Stimulated activated CD4-positive, alpha-beta T cell treated with anti-CD3 and anti-CD28 coated beads, Interleukin-4, amount 100 ng/mL, for 24 hours (primary cell): ENCODE measurements at places on chromosomes 1 and 21.

GRCh38 chr1:232655028-232655745, 25.3 kb upstream of the SIPA1L2 start:
- DNase-seq = no peak

DNA sequence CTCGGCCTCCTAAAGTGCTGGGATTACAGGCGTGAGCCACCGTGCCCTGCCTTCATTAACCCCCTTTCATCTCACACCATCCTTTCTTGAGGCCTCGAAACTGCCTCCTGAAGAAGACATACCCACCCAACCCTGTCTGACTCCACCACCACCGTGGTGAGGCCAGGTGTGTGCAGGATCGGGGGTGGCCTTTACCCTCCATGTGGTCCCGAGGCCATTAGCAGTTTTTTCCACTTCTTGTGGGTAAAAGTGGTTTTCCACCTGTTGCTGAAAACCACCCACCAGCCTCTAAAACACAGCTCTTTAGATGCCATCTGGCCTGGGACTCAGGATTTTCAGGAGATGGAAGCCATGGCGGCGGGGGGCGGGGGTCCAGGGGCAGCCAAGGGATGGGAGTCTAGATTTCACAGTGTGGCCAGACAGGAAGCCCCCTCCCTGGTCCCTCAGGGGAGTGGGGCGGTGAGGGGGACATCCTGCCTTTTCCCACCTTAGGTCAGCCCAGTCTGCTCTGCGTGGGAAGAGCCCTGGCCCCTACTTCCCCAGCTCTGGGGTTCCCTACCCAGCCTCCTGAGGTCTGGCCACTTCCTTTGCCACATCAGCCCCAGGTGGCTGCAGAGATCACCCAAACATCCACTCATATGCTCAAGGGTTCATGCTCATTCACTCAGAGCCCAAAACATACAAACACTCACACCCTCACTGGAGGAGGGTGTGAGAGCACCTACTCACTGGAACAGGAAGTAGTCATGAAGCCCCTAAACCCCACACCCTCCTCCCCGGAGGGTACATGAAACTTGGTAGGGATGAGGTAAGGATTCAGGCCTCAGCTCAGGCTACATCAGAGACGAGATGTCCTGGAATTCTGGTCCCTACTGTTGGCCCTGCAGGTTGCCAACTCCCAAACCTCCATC, 2.3 kb downstream of the FGR start:
- DNase-seq = peak; percentile 63

DNA sequence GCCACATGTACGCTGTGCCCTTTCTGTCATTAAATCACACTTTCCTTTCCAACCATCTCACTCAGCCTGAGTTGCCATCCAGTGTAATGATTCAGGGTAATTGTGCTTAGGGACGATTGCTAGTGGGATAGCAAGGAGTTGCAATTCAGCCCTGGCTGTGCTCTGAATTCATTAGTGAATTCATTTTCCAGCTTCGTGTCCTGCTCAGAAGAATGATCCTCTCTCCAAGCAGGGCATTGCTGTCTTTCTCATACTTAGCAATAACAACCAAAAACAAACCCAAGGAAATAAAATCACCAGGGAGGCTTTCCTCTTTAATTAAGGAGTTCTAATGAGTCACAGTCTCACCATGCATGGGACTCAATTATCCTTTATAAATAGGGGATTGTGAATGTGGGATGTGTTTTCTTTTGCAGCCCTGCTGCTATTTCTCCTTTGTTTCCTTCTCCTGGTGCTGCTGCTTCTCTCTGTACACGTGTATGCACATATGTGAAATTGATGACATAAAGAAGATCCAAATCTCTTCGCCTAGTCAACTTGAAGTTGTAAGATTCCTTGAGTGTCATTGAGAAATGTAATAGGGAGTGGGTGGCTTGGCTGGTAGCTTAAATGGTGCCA, 167.0 kb downstream of the TSEN15 start:
- no peak for DNase-seq

- no peak for DNase-seq
Observed at GRCh38 chr1:160192234-160192633, 1.9 kb downstream of the CASQ1 start.

DNA sequence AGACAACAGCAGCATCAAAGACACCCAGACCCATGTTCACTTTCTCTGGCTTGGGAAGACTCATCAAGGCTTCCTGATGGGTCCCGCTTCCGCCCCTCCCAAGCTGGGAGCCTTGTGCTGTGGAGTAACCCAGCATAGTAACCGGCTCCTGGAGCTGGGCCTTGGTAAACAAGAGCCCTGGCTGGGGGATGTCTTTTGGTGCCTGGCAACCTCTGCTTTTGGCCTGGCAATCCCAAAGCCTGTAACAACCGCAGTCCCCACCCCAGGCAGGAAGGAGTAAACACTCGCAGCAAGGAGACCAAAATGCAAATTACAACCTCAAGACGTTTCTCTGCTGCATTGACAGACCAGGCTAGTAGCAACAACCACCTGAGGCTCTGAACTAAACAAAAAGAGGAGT, 16.9 kb upstream of the THRAP3 start:
- no peak for DNase-seq

- DNase-seq = no peak
Observed at GRCh38 chr1:6101826-6102531, 56.3 kb downstream of the KCNAB2 start.

GRCh38 chr1:103267266-103267665, 158.9 kb upstream of the COL11A1 start:
- DNase-seq = no peak

DNA sequence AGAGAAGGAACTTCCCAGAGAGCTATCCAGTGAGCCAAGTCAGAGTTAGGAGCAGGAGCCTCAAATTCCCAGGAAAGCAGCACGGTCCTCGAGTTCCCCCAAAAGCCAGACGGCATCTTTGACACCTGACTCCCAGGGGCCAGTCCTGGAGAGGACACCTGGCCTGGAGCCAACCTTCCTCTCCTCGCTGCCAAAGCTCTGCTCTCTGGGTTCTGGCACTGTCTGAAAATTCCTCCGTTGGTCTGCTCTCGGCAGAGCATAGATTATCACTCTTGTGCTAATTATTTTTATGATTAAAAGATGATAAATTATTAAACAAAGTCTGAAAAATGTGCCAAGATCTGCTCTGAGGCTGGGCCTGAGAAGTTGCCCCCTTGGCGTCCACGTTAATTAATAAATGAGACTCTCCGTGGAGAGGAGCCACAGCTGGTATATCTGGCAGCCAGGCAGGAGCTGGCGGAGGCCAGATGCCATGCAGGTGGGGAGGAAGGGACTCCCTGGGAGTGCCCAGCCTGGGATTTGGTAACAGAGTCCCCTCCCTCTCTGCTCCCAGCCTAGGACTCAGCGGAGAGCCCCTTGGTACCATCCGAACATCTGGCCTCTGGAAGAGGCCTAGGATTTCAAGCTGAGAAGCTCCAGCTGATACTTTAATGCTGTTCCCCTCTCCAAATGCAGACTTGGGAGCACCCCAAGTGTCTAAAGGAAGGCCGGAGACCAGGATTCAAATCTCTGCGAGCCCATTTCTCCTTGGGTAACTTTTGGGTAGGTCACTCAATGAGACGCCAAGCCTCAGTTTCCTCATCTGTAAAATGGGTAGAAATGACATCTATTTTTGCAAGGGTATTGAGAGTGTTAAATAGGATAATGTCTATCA, 163.7 kb upstream of the POU3F1 start:
- no peak for DNase-seq

DNA sequence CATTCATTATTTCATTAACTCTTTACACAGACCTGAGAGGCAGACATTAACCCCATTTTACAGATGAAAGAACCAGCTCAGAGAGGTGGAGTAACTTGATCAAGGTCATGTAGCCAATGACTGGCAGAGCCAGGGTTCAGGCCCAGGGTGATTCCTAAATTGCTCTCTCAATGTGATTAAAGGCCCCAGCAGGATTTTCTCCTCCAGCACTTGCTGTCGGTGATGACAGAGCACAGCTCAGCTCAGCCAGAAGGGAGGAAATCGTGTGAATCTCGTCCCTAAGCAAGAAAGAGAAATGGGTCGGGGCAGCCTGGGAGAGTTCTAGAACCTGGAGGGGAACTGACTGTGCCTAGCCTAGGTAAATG, 19.5 kb upstream of the RNF19B start:
- no peak for DNase-seq

GRCh38 chr1:8395433-8395866, 77.5 kb downstream of the SLC45A1 start:
- no peak for DNase-seq

DNA sequence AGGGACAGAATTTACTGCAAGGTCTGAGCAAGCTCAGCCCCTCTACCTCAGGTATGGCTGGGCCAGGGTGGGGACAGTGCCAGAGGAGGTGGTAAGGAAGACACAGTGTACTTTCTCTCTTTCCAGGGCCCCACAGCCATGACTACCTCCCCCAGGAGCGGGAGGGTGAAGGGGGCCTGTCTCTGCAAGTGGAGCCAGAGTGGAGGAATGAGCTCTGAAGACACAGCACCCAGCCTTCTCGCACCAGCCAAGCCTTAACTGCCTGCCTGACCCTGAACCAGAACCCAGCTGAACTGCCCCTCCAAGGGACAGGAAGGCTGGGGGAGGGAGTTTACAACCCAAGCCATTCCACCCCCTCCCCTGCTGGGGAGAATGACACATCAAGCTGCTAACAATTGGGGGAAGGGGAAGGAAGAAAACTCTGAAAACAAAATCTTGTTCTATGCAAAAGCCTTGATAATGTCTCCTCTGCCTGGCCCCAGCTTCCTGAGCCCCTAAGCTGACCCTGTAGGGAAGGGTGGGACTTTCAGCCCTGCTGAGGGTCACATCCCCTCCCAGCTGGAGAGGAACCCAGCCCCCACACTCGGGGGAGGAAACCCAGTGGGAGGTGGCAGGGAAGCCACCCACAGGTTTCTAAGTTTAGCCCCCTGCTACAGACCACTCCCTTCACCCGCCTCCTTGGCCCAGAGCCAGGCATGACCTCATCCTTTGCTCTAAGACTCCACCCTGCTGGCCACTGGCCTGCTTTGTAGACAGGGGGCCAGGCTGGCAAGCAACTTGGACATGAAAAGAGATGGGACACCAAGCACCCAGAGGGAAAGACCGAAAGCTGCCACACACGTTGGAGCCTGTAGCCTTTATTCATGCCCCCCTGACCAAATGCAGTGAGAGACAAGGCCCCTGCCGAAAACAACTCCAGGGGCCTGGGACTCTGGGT, 6.4 kb downstream of the RHOC start:
- peak; percentile 61 for DNase-seq

- DNase-seq = no peak
Observed at GRCh38 chr1:77421504-77422233, 139.8 kb downstream of the AK5 start.

DNA sequence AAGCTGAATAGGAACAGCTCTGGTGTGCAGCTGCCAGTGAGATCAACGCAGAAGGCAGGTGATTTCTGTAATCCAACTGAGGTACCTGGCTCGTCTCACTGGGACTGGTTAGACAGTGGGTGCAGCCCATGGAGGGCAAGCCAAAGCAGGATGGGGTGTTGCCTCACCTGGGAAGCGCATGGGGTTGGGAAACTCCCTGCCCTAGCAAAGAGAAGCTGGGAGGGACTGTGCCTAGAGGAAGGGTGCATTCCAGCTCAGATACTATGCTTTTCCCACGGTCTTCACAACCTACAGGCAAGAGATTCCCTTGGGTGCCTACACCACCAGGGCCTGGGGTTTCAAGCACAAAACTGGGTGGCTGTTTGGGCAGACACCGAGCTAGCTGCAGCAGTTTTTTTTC, 183.2 kb downstream of the DNM3 start:
- DNase-seq = no peak

DNA sequence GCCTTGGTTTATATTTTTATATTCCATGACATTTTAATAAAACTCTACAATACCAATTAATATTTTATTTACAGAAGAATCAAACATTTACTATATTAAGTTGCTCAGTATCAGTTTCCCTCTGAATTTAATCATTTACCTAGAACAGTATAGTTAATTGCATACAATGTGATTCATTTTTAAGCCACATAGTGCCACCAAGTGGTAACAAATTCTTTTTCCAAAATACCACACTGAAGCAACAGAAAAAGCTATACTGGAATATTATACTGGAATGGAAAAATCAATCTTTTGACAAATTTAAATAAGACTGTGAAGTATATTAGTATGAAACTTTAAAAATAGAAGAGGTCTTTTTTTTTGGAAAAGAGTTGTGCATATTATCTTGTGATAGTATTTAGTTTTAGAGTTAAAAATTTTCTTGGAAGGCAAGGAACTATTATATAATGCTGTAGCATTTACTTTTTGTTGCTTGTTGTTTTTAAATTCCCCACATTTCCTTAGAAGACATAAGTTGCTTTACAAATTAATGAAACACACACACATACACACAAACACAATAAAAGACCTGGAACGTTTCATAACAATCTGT, 57.3 kb downstream of the ZNF644 start:
- DNase-seq = no peak

GRCh38 chr1:83996621-83997020, 2.3 kb downstream of the TTLL7 start:
- no peak for DNase-seq

- DNase-seq = peak; percentile 79
Observed at GRCh38 chr1:15975358-15975804, 520 bp downstream of the ZBTB17 start.

- no peak for DNase-seq
Observed at GRCh38 chr1:212317916-212318315, 32.7 kb downstream of the PPP2R5A start.

DNA sequence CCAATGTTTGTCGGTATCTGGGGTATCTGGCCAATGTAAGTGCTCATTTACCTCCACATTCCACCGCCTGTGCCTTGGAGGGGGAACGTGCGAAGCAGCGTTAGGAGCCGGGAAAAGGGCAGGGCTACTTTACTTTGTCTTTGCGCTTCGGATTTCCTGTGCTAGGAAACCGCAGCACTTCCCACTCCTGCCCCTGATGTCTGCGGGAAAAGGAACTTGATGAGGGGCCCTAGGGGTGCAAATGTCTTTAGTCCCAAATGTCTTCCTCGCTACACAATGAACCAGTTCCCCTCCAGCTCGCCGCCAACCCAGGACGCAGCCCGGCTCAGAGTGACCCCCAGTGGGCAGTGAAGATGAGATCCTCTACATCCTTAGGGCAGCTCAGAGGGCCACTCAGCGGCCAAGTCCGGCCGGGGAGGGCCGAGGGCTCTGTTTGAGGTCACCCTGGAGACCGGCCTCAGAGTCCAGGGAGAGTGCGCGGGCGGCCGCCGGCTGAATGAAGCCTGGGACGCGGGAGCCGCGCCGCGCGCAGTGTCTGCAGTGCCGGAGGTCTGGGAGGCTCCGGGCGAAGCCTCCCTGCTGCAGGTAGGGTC, at the start of gene DYNLT5:
Gene DYNLT5, plus strand, starts transcription at position 460 of the 593 bp plus-strand sequence. CDS start 2,200 bp downstream, outside the sequence.
- DNase-seq = no peak

- DNase-seq = no peak
Observed at GRCh38 chr1:20552728-20553445, 514 bp downstream of the FAM43B start.
